ENCODE measurements at places on chromosomes 1 and 21.

DNA sequence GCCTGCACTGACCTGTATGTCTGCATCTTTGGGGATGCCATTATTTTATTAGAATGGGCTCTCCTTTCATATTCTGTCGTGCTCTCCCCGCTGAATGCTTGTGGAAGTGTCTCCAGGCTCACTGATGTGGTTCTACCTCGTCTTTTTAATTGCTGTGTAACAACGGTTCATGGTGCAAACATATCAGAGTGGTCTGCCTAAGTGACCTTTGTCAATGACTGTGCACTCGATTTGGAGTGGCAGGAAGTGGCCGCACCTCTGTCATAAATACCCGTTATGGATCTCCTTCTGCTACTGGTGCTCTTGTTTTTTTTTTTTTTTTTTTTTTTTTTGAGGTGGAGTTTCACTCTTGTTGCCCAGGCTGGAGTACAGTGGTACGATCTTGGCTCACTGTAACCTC, 38.3 kb downstream of the SPSB1 start:
- no peak for DNase-seq

DNA sequence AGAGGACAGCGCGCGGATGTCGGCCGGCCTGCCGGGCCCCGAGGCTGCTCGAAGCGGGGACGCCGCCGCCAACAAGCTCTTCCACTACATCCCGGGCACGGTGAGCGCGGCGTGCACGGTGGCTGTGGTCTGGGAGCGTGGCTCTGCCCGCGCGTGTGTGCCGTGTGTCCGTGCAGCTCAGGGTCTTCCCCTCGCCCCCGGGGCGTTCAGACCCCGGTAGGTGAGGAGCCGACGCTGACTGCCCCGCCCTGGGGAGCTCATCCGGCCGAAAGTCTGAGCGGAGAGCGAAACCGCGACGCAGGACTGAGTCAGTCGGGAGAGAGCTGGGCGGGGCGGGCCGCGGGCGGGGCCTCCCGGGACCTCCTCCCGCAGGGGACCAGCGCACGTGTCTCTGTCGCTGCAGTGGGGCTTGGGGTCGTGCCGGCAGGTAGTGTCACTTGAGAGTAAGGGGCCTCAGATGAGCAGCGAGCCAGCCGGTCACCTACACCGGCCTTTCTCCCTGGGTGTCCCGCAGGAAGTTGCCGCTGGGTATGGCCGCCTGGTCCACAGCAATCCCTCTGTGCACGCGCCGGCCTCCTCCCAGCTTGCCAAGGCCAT, 520 bp downstream of the PLEKHN1 start:
- no peak for DNase-seq

DNA sequence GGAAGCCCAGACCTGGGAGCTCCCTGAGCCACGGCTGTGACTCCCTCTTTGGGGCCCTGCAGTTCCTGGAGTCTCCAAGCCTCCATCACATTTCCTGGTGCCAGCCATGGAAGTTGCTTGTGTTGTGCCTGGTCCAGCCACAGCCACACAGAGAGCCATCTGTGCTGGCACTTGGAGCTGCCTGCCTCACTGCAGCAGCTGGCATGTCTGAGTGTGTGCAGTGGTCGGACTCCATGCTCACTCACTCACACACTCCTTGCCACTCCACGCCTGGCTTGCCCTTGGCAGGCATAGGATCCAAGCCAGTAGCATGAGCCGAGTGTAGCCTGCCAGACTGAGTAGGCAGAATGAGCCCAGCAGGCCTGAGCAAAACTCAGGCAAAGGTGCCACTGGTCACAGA, 516.3 kb upstream of the BEND5 start:
- DNase-seq: no peak

- no peak for DNase-seq
Measured at GRCh38 chr1:226741009-226741408, 1.9 kb upstream of the ITPKB start.

GRCh38 chr1:199551967-199552565, 475.4 kb upstream of the NR5A2 start:
- DNase-seq: no peak

DNA sequence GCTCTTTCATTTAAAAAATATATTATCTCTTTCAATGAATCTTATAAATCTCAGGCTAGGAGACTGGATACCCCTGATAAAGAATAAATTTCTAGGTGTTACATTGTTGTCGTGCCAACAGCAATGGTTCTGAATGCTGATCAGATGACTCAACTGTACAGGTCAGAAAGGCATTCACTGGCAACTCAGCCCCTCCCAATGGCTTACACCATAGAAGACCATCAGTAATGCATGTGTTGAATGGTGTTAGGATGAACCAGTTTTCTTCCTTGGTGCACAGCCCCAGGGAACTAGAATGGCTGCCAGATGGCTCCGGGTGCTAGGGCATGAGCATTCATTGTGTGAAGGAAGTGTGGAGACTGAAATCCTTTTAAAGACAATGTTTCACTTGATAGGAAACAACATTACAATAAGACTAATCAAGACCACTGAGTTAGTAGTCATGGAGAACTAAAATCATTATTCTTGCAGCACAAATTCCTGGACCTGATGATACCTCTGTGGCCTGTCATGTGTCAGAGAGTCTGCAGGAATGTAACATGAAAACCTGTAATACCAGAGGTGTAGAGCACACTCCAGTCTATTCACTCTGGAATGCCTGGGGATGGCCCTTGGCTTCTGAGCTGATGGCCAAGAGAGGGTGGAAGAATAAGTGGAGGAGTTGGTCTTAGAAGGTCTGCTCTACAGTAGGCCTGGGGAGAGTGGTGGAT, 187.7 kb upstream of the LMO4 start:
- no peak for DNase-seq

GRCh38 chr1:171142416-171143385, 42.4 kb upstream of the FMO2 start:
- DNase-seq: peak; percentile 46

- no peak for DNase-seq
Measured at GRCh38 chr1:13494025-13494424, 19.8 kb downstream of the LRRC38 start.

GRCh38 chr1:75129983-75130789, 4.0 kb upstream of the LHX8 start:
- DNase-seq: no peak

- DNase-seq: no peak
Measured at GRCh38 chr1:234639961-234640360, 30.0 kb upstream of the IRF2BP2 start.

DNA sequence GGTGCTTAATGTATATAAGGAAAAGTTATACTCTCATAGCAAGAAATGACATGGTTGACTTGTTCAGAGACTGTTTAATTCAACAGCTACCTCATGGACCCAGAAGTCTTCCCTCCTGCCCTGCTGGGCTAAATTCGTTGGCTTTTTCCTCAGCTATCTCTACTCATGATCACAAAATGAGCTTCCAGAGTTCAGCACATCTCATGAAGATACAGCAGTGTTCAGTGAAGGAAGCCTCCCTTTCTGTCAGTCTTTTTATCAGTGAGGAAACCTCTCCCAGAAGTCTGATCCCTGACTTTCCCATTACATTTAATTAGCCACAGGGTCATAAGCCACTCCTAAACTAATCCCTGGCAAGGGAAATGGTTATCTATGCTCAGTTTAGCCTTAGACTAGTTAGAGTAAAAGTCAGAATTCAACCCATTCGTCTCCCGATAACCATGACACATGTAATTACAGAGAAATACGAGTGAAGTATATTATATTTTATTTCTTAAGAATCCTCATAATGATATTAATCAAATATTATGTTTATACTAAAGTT, 97.5 kb downstream of the DENND1B start:
- DNase-seq: no peak

- no peak for DNase-seq
Measured at GRCh38 chr1:230281556-230281955, 144.6 kb downstream of the PGBD5 start.

DNA sequence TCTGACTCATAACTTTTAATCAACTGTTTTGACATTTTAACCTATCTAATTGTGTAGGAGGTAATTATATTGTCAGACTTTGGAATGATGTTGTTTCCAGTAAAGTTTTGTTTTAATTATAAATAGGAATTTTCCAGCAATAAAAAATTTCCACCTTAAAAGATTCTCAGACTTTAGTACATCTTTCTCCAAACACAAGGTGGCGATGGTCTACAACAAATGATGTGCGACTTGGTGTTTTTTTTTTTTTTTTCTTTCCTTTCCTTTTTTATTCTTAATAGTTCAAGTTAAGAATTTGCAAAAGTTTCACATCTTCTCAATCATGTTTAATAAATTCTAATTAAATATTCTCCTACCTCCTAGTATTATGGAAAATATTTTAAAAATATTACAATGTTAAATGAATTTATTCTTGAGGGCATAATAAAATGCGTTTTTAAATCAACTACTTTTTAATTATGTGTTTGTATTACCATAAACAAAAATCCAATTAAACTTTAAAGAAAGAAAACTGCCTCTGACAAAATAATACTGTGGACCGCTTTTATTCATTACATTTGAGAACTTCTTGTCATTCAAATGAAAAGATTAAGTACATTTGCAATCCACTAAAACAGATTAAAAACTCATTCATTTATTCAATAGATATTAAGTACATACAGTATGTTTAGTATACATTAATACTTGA, 4.4 kb upstream of the ADAMTS1 start:
- DNase-seq: no peak

DNA sequence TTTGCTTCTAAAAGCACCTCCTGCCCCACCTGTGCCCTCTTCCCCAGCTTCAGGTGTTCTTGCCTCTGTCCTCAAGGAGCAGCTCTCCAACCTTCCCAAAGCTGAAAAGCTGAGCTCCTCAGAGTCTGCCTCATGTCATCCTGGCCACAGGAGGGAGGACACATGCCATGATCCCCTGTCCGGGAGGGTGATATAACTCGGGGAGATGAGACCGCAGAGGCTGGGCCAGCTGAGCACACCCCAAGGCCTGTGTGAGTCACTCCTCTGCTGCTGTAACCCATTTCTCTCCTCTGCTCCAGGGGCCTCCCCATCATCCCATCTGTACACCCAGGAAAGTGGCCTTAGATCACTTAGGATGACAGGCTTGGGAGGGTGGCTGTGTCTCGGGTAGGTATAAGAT, 49.8 kb downstream of the EPHB2 start:
- DNase-seq: no peak

- DNase-seq: no peak
Measured at GRCh38 chr1:87457408-87457807, 128.7 kb downstream of the LMO4 start.

- DNase-seq: no peak
Measured at GRCh38 chr1:206891412-206891811, 5.8 kb upstream of the IL24 start.

- no peak for DNase-seq
Measured at GRCh38 chr1:6131561-6131960, 48.6 kb downstream of the CHD5 start.

- no peak for DNase-seq
Measured at GRCh38 chr1:246647113-246647512, 77.1 kb upstream of the SCCPDH start.

DNA sequence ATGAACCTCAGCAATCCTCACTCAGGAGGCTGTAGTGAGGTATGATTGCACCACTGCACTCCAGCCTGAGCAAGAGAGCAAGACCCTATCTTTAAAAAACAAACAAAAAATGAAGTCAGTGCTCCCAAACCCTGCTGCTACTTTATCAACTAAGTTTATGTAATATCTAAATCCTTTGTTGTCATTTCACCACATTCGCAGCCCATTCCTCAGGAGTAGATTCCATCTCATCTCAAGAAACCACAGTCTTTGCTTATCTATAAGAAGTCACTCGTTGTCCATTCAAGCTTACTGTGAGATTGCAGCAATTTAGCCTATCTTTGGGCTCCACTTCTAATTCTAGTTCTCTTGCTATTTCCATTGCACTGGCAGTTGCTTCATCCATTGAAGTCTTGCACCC, 44.3 kb upstream of the RGL1 start:
- no peak for DNase-seq

DNA sequence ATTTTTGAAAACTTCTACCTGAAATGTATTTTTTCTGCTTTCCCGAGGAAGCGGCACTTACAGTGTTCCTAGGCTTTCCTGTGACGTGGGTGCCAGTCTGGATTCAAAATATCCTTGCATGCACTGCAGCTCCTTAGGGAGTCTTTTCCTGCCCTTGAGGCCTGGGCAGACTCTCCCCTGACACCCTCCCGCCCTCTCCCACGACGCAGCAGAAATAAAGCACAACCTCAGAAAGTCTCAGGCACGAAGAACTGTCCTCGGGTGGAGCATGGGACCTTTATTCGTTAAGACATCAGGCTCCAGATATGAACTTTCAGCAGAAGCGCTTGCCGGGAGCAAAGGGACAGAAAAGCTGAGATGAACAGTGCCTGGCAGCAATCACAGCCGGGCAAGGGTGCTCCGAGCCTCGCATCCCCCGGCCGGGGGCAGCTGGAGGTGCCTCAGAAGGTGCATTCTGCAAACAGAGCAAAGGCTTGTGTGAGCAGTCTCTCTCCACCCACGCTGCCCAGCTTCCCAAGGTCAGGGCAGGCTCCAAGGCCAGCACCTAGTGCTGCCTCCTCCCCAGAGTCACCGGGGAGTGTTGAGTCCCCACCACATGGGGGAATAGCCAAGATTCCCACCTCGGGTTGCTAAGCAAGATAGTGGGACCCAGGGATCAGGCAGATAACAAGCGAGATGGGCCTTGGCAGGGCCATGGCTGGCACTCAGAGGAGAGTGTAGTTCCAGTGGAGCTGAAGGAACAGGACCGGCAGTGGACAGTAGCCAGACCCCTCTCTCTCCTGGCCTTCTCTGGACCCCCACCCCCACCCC, 3.2 kb downstream of the TFF3 start:
- DNase-seq: no peak

GRCh38 chr1:207823880-207824566, 72.2 kb downstream of the CD46 start:
- peak; percentile 55 for DNase-seq

DNA sequence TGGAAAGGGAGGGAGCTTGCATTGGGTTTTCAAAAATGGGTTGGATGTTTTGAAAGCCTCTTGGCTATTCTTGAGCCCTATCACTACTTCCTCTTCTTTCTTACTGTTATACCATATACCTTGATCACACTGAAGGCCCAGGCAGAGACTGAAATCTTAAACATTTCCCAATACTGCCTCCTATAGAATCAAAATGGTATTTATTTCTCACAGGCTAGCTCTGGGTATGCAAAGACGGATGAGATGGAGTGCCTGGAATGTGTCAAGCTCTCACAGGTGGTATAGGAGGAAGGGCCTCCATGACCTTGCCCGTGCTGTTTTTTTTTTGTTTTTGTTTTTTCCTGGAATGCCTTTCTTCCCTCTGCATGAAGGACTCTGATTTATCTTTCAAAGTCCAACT, 268.4 kb upstream of the USP24 start:
- no peak for DNase-seq

- DNase-seq: no peak
Measured at GRCh38 chr1:232143315-232143886, 486.5 kb downstream of the SIPA1L2 start.

DNA sequence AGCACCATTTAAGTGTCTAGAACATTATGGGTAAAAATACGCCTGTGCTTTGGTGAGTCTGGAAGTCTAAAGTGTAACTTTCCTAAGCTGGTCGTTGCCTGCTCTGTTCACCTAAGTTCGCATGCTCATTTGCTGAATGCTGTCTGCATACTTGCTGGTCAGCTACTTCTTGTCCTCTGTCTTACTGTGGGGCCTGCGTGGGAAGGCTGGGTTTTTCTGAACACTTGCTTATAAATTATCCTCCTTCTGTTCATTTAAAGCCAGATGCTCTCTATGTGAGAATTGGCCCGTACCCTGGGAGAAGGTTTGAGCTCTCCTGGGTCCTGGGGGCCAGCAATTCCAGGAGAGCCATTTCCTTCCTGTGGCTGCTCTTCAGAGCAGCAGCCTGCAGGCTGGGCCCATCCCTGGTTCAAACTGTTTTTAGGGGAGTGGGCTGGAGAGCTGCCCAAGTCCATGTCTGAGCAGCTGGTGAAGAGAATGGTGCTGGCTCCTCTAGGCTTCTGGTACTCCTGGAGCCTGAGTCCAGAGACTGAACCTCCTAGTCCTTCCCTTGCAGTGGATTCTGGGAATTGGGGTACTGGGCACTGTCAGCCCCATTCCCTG, 75.7 kb downstream of the GALNT2 start:
- DNase-seq: no peak

Measured in substantia nigra (tissue), 51 donors.